WTC11 (cell line): ENCODE measurements at places on chromosomes 2 and 18.

- no peak for DNase-seq
Measured at GRCh38 chr2:57899898-57900297, 146.7 kb upstream of the VRK2 start.

DNA sequence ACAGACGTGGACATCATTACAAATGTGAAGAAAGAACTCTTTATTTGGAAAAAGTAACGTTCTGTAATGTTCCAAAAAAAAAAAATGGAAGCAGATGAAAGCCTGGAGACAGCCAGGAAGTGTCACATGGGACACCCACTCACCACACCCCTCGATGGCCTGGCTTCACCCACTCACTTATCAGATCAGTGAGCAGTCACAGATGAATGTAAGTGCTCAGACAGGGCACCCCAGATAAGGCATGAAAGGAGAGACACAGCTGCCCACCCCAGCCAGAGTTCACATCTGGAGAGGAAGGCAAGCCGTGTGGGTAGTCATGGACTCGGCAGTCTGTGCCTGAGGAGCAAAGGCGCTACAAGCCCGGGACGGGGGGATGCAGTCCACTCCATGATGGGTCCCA is 105.2 kb downstream of the SEPTIN10 start:
- DNase-seq, result no peak

GRCh38 chr2:84527137-84528129 is 11.1 kb downstream of the DNAH6 start:
- DNase-seq, result no peak

- DNase-seq, result no peak
Measured at GRCh38 chr2:96623116-96623515, 15.0 kb downstream of the KANSL3 start.

- peak; percentile 62 for DNase-seq
Measured at GRCh38 chr2:219441451-219442255, 7.0 kb downstream of the SPEG start.

- DNase-seq, result no peak
Measured at GRCh38 chr2:30046979-30047378, 99.8 kb upstream of the YPEL5 start.

DNA sequence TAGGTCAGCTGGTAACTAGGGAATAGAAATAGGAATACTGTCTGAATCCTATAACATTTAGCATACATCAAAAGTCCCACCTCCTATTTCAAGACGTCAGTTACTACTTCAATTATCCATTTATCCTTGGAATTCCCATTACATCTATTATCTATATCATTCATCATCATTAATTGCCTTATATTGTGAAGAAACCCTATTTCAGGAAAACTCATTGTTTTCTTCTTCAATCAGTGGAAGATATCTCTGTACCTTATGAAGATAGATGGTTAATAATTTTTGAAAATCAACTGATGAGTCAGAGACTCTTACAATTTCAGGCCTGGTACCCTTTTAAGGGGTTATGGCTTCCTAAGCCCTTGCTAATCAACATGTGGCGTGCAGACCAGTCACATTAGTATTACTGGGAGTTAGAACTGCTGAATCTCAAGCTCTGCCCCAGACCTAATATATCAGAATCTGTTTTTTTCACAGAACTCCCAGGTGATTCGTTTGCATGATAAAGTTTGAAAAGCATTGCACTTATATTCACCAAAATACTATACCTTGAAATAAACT is 69.3 kb upstream of the PGAP1 start:
- no peak for DNase-seq

DNA sequence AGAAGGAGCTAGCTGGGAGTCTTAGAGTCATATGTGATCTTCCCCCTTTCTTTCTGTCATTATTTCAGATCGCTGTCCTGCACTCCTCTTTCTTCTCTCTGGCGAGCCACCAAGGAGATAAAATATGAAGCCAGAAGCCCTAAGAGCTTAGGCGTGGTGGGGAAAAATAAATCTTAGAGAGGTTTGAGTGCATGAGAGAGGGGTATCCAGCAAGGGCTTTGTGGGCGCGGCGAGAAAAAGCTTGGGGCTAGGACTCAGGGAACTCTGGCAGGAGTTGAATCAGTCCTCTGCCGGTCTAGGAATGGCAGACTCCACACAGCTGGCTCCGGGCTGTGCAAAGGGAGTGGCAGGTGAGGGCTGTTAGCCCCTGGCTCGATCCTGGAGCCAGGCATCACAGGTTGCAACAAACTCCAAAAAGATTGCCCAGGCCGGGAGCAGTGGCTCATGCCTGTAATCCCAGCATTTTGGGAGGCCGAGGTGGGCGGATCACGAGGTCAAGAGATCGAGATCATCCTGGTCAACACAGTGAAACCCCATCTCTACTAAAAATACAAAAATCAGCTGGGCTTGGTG is 20.1 kb upstream of the IGFBP5 start:
- no peak for DNase-seq

- no peak for DNase-seq
Measured at GRCh38 chr2:213247566-213247965, 36.7 kb upstream of the SPAG16 start.

- no peak for DNase-seq
Measured at GRCh38 chr2:57892920-57893319, 153.7 kb upstream of the VRK2 start.

- DNase-seq, result no peak
Measured at GRCh38 chr2:105870858-105871257, 126.1 kb downstream of the NCK2 start.

DNA sequence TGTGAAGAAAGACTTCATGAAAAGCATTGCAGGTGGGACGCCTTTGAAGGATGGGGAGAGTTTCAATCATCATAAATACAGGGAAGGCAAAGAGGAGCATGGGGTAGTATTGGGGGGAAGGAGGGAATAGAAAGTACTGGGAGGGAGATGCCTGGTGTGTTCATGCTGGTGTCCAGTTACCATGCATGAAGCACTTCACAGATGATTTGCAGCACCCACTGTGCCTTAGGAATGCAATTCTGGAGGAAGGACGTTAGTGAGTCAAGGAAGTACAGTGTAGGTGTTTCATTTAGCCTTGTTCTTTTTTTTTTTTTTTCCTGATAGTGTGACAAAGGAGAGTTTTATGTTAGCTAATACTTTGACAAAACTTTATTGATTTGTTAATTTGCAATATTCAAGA is 36.8 kb downstream of the ADAM23 start:
- no peak for DNase-seq

DNA sequence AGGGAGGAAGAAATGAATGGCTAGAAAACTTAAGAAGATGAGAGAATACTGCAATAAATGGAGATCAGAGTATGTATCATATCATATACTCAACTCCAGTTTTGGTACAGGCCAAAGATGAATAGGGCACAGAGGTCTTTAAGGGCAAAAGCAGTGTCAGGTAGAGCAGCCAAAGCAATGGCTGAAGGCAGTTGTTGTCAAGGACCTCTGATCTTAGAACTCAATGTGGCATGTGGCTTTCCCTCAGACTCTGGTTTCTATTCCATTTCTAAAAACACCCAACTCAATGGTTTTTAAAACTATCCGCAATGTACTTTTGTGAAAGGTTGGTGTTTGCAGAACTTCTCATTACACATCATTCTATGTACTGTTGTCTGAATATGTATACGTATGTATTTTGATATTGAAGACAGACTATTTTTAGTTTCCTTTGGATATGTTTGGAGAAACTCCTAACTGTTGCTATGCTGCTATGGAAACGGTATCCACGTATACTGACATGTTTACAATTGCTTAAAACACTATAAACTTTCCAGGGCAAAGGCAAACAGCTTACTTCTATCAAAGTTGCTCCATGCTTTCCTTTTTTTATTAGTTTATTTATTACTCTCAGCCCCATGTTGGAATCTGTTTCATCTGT is 58.1 kb upstream of the PELI1 start:
- no peak for DNase-seq

DNA sequence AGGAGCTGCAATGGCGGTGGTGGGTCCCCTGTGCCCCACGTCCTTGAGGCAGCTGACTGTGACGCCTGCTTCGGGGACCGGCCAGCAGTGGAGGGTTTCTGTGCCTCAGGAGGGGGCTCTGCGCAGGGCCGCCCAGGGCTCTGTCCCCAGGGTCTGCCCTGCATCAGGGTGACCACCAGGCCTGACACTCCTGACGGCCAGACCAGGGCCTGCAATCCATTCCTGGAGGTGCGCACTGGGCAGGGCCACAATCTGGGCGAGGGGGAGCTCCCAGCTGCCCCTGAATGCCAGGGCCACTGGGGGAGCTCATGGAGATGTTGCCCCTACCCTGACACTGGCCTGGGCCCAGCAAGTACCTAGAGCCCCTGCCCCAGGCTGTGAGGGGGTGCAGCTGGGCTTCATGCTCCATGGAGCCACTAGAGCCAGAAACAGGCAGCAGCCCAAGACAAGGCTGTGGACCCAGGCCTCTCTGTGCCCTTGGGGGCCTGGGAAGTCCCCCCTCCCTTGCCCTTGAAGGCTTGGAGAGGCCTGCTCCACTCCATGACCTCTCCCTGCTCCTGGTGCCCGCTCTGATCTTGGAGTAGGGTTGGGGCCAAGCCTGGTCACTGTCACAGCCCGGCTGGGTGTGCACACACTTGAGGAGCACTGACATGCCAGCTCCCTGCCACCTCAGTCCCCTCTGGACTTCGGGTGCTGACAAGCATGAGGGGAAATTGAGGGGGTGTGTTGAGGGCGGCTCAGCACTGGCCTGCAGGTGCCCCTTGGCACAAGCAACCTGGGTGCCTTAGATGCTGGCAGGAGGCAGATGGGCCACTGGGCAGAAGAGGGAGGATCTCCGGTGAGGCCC is 55.9 kb downstream of the LDAH start:
- DNase-seq, result no peak

- DNase-seq, result no peak
Measured at GRCh38 chr2:45729753-45730512, 78.5 kb downstream of the PRKCE start.

DNA sequence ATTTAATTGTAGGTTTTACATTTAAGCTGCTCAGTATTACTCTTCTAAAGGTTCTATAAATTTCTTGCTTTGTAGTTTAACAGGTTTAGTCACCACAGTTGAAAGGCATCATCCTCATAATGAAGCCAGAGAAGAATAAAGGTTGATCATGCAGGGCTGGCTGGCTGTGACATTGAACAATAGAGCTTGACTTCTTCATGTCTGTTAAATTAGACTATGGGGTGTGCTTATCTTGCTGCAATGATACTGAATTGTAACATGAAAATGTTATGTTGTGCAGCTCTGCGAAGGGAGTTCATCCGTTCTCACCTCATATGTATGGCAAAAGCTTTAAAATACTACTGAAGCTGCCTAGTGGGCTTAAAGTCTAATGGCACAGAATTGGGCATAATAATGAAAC is 81.8 kb downstream of the CAMKMT start:
- DNase-seq, result no peak

DNA sequence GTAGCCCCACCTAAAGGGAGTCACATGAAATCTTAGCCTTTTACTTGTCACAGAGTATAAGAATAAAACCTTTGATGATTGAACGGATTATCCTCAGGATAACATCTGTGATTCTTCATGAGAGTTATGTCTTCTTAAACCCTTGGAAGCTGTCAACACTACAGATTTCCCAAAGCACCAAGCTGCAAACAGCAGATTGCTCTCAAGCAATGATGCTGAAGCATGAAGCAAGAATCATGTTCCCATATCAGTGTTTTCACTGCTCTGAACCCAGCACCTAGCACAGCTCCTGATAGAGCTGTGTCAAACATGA is 47.6 kb upstream of the CELF4 start:
- no peak for DNase-seq

DNA sequence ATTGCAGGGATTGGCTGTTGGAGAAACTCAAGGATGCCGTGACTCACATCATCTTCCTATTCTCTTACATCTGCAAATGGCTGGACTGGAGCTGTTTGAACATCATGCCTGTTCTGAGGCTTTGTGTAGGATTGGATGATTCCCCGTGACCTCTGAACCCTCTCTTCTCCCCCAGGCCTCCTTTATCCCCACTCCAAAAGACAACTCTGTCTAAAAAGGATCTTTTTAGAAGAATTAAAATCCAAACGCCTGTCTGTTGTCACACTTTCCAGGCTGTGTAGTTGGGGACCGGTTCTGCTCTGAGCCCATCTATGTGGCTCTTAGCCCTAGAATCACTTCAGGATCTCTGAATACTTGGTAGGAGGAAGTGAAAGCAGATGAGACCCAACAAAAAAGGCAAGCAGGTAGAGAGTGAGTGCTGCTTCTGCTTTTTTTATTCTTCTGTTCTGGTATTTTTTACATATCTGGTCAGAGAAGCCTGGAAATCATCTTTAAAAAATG is 565 bp downstream of the SP140 start:
- DNase-seq, result no peak

DNA sequence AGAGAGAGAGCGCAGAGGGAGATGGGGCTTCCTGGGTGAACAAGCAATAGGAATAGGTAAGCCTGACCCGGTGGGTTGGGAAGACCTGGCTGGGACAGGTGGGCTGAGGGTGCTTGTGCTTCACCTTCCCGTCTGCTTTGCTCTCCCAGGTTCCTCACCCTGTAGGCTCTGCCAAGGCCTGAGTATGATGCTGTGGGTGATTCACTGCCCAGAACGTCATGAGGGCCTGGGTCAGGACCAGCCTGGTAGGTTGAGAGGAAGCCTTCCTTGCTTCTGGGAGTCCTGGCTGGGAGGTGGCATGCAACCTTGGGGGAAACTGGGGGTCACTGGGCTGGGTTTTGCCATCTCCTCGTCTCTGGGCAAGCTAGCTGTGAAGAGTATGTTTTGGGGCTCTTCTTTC is 220.2 kb upstream of the APCDD1 start:
- DNase-seq, result no peak

GRCh38 chr2:124039032-124039431 is 13.9 kb downstream of the CNTNAP5 start:
- DNase-seq, result no peak

- DNase-seq, result no peak
Measured at GRCh38 chr2:218229239-218229638, 12.2 kb downstream of the ARPC2 start.

DNA sequence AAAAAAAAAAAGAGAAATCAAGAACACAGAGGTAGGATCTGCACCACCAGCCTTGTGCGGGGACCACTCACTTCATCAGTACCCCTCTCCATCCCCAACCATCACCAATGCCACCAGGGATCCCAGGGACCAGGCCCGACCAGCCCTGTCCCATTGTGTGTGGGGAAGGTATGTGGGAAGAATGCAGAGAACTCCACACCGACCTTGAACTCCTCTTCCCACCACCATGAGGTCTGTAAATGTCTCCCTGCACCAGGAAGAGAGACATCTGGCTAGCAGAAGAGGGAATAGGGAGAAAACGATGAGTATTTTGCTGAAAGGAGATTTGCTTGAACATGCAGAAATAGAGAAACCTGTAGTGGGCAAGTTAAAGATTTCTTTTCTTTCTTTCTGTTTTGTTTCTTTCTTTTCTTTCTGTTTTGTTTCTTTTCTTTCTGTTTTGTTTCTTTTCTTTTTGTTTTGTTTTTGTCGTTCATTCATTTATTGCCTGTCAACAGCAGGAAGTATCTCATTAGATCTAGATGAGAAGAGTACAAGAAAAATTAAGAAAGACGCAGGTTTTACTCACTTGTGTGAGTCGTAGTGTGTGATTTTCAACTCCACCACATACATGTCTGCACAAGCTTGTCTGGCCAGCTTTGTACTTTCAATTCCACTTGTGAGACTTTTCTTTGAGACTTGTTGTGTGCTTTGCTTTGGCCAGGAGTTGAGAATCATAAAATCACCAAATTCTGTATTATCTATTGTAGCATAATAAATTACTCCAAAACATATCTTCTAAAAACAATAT is 179.8 kb upstream of the HAAO start:
- DNase-seq, result no peak
